ENCODE measurements at places on chromosomes 16 and 17.

DNA sequence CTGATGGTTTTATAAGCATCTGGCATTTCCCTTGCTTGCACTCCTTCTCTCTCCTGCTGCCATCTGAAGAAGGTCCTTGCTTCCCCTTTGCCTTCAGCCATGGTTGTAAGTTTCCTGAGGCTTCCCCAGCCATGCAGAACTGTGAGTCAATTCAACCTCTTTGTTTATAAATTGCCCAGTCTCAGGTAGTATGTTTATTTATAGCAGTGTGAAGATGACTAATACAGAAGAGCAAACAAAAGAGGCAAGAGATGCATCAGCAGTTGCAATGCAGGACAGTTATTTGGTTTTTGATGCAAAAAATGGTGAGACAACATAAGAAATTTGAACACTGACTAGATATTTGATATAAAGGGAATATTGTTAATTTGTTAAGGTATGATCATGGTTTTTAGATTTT lies 16.8 kb downstream of the TMEM100 start:
- DNase-seq, result no peak

- DNase-seq, result no peak
Observed at GRCh38 chr17:64216338-64217248, 46.5 kb downstream of the TEX2 start.

GRCh38 chr16:88974080-88974915 lies 2.7 kb downstream of the CBFA2T3 start:
- no peak for DNase-seq

DNA sequence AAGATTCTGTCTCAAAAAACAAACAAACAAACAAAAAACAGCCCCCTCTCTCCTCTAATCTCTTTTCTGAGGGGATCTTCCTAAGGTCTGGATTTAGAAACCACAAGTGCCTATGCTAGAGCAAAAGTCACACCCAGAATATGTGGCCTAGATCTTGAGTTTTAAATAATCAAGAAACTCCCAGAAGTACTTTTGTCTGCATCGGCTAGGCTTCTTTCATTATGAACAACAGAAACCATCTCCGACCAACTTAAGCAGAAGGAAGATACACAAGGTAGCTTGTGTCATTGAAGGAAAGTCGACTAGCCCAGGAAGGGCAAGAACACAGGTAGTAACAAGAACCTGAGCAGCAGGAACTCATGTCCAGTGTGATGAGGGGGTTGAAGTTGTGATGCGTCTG lies 73.9 kb upstream of the KIFC3 start:
- no peak for DNase-seq

GRCh38 chr16:84184775-84185174 lies 2.1 kb downstream of the TAF1C start:
- DNase-seq, result no peak

- no peak for DNase-seq
Observed at GRCh38 chr17:71978435-71978834, 142.4 kb upstream of the SOX9 start.

DNA sequence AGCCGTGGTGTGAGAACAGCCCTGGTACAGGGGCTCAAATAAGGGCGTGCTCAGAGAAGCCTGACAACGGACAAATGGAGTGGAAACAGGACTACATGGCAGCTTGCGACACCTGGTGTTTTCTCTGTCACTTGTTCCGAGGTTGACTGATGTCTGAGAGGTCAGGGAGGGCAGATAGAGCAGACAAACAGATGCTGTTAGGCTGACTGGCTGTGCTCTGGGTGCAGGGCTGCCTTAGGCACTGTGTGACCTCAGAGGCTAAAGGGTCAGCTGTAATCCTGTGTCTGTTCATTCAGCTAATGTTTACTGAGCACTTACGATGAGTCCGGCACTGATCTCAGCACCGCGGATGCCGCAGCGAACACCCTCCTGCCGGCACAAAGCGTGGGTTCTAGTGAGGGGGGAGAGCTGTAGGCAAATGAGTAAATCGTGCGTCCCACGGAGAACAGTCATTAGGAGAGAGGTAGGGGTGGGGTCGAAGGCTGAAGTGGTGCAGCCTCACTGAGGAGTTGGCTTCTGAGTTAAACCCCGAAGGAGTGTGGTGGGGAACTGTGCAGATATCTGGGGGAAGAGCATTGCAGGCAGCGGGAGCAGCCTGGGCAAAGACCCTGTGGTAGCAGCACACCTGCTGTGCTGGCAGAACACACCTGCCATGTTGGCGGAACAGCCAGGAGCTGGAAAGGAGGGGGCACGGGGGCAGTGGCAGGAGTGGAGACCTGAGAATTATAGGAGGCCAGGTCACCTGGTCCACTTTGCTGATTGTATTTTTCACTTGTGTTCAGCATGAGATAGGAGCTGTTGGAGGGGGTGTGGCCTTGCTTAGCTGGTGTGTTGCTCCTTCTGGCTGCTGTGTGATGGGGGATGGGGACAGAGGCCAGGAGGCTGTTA lies 35.0 kb downstream of the GPT2 start:
- peak; percentile 26 for DNase-seq

DNA sequence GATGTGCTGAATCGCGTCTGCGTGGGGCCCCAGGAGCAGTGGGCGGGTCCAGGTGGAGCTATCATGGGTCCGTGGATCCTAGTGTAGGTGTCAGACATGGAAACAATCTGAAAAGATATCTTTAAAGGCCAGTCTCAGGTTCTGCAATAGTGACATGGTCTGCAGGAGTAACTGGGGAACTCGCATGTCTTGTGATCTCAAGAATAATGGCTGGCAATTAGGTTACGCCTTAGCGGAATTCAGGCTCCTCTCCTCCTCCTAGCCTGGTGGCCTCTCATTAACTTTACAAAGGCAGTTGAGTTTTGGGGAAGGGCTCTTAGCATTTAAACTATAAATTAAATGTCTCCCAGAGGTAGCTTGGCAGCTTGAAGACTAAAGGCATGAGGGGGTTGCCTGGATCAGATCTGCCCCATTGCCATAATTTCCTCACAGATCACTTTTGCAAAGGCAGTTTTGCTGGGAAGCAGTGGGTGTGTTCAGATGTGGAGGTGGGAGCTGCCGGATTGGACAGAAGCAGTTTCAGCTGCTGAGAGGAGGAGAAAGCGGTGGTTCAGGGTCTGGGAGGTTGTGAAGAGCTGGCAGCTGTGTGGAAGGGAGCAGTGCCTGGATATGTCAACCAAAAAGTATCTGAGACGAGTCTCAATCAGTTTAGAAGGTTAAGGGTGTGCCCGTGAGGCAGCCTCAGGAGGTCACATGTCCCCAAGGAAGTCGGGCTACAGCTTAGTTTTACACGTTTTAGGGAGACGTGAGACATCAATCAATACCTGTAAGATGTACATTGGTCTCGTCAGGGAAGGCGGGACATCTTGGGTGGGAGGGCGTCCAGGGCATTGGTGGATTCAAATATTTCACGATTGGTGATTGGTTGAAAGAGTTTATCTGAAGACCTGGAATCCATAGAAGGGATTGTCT lies 2.7 kb downstream of the TBCD start:
- DNase-seq, result no peak
